ENCODE measurements at places on chromosomes 16 and 17.

GRCh38 chr17:74532115-74532514 lies 840 bp upstream of the CD300LB start:
- DNase-seq = no peak

DNA sequence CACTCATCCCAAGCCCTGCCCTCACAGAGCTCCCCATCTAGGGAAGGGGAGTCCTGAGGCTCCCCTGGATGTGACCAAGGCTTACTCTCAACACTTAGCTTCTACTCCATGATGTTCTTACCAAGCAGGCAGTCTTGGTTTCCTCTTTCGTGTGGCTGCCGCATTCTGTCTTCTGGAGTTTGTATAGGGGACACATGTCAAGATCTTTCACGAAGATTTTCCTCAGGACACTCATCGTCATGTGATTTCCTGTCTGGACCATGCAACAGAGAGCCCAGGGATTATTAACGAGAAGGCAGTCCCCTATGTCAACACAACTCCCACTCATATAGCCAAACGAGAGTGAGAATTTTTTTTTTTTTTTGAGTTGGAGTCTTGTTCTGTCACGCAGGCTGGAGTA lies 10.4 kb downstream of the PRSS54 start:
- no peak for DNase-seq

GRCh38 chr17:75853433-75853832 lies 1.7 kb downstream of the WBP2 start:
- DNase-seq = no peak

GRCh38 chr16:104928-105327 lies 26.9 kb downstream of the MPG start:
- DNase-seq = no peak

- DNase-seq = no peak
Measured at GRCh38 chr17:40479754-40480480, 21.5 kb downstream of the TNS4 start.

- DNase-seq = no peak
Measured at GRCh38 chr17:41772218-41772585, 14.3 kb downstream of the JUP start.

GRCh38 chr16:47144559-47144877 lies 773 bp upstream of the NETO2 start:
- no peak for DNase-seq

DNA sequence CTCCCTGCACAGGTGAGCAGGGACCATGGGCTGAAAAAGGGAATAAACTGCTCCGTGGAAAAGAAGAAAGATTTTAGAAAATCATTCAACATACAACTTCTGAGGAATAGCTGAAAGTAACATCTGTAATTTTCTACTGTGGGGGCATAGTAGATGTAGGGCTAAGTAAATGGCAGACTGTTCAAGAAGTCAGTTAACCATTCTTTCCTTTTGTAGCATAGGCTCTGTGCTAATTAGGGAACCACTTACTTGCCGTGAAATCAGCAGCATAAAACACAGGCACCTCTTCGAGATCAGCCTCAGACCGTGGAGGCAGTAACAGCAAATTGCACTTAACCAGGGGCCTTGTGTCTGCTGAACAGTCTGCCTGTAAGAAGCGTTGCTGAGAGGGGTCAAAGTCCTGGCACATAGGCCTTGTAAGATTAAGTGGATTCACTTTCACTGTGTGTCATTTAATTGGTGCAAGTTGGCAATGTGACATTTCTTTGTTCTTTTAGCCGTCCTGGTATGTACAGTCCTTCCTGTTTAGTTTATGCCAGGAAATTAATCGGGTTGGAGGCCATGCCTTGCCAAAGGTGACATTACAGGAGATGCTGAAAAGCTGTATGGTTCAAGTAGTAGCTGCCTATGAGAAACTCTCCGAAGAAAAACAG lies 10.4 kb downstream of the COG1 start:
- no peak for DNase-seq

GRCh38 chr17:61159221-61159814 lies 240.3 kb upstream of the TBX2 start:
- DNase-seq = no peak

DNA sequence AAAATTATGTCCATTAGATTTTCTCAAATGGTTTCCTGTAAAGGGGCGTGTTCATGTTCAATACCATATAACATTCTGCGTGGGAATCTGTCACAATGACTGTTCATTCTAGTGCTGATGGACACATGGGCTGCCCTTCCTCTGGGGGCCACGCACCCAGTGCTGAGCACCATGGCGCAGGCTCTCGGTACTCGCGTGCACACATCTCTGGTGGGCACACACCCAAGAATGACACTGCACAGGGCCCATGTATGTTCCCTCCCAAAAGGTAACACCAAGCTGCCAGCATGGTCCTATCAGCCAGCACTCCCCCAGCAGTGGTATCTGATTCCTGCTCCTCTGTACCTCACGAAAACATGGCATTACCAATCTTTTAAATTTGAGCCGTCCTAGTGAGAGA lies 13.7 kb downstream of the B9D1 start:
- DNase-seq = no peak
